ENCODE measurements at places on chromosomes 3 and 15.

- DNase-seq = no peak
Measured at GRCh38 chr3:2082871-2083480, 15.7 kb upstream of the CNTN4 start.

GRCh38 chr3:152403632-152404066, 134.9 kb downstream of the MBNL1 start:
- DNase-seq = no peak

DNA sequence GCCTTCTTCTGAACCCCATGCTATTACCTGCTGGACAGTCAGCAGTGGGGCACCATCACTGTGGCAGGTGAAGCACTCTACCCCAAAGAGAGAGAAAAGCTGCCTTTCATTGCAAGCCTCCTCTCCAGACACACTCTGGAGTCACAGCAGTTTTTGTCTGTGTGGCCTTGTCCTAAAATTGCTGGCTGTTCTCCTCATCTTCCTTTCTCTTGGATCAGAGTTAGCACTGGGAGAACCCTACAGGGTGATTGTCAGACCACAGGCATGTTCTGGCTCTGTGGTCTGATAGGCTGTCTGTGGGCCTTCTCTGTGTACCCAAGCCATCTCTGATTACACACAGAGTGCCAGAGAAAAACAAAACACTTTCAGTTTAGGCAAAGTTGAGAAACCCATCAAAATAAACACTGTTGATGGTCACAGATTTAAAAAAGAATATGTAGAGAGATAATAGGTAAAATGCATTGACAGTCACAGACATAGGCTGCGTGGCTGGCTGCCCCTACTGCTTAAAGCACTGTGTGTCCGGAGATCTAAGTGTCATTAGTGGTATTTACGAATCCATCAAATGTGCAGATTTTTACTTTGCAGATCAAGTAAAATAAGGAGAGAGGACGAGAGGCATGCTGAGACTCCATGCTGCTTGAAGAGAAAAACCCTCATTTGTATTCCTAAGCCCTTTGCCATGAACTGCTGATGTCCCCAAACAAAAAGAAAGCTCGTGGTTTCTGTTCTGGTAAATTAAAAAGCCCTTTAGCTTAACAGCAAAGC, 689.9 kb downstream of the TUSC7 start:
- DNase-seq = no peak

DNA sequence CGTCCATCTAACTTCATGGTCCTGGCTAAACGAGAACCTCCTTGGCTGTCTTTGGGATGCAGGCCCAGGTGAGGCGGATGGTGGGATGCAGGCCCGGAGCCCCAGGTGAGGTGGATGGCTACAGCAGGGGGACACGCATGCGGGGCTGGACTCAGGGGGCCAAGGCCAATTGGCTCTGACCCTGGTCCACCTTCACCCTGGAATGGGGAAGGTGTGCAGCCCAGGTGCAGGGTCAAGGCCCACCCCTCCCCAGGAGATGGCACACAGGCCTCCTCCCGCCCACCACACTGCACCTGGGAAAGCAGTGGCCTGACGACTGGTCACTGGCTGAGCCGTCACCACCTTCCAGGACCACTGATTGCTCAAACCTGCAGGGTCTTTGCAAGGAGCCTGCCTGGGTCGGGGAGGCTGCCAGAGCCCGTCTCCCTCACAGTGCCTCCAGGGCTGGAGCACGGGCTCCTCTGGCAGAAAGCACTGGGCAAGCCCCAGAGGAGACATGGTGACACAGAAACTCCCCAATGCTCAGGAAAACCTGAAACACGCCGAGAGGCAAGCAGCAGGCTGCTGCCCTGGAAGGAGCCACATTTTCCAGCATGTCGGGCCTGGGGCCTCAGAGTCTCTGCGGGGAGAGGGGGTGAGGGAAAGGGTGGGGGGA, 159.6 kb downstream of the LRRK1 start:
- DNase-seq = no peak

GRCh38 chr15:101237251-101237650, 14.6 kb downstream of the CHSY1 start:
- DNase-seq = peak; percentile 31

DNA sequence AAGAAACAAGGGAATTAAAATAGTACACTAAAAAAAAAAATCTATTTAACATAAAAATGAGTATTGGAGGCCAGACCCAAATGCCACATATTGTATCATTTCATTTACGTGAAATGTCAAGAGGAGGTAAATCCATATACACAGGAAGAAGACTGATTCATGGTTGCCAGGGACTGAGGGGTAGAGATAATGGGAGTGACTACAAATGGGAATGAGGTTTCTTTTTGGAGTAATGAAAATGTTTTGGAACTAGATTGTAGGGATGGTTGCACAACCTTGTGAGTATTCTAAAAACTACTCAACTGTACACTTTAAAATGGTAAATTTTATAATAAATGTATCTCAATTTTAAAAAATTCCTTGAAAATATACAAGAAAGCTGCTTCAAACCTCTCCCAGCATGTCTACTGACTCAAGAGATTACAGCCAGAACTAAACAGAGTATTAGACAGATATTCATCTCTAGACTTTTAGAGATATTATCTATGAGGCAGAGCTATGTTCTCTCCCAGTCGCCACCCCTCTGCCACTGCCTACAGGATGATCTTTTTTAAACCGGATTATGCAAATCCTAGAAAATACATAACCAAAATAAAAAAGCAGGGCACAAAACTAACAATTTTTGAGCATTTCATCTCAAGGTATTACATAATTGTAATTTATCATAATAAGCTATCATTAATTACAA, 6.2 kb downstream of the HLTF start:
- DNase-seq = no peak

- no peak for DNase-seq
Measured at GRCh38 chr3:118754406-118755252, 280.0 kb downstream of the IGSF11 start.

- no peak for DNase-seq
Measured at GRCh38 chr3:79515072-79515471, 252.7 kb downstream of the ROBO1 start.

GRCh38 chr15:49040151-49040550, 6.1 kb downstream of the SECISBP2L start:
- no peak for DNase-seq

- no peak for DNase-seq
Measured at GRCh38 chr3:177811835-177812234, 614.6 kb upstream of the TBL1XR1 start.

GRCh38 chr3:50612234-50612882, 784 bp upstream of the CISH start:
- DNase-seq = no peak

- DNase-seq = no peak
Measured at GRCh38 chr3:37598808-37599581, 262.7 kb upstream of the CTDSPL start.

DNA sequence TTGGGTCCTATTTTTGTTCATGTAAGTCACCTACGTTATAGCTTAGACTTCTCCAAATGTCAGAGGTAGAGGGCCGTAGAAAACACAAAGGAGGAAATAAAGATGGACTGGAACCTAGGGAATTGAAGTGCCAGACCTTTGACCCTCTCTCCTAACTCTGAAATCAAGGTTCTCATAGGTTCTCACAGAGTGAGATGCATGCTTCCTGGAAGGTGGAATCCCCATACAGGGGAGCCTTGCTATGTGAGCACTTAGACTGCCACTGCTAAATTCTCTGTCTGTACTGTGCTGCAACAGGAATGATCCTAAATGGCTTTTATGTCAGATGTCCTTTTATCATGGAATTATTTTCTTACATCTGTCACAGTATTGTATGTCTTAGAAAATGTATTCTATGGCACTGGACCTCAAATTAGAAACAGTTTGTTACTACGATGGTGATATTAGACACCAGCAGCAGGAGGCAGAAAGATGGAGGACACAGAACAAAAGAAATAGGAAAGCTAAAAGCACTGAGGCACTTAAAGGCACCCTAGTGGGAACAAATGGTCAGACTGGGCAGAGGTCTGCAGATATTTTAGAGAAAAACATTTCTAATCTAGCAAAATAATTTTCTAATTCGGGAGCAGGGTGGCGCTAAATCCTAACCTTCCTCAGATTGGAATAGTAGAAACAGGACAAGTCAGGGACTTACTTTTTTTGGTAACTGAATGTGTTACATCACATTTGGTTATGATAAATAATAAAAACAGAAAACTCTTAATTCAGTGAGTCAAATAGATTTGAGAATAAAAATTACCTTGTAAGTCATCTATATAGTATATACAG, 60.2 kb upstream of the CDAN1 start:
- no peak for DNase-seq

DNA sequence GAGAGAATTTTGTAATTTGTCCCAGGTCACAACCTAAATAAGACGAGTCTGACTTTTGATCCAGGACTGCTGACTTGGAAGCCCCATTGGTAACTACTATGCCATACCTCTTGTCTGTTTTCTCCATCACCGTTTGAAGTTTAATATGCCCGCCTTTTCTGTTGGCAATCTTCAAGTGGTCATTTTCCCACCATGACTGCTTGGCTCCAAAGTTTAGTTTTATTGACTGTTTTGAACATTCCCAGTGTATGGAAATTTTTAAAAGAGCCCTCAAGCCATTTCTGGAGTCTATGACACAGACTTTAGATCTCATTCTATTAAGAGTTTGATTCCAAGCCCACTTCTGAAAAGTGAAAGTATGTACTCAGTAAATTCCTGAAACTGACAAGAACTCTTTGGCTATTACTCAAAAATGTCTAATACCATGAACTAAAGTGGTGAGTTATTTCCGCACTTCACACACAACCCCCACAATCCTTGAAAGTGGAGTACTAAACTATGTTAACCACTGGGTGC, 136.7 kb upstream of the ADAMTS9 start:
- no peak for DNase-seq

DNA sequence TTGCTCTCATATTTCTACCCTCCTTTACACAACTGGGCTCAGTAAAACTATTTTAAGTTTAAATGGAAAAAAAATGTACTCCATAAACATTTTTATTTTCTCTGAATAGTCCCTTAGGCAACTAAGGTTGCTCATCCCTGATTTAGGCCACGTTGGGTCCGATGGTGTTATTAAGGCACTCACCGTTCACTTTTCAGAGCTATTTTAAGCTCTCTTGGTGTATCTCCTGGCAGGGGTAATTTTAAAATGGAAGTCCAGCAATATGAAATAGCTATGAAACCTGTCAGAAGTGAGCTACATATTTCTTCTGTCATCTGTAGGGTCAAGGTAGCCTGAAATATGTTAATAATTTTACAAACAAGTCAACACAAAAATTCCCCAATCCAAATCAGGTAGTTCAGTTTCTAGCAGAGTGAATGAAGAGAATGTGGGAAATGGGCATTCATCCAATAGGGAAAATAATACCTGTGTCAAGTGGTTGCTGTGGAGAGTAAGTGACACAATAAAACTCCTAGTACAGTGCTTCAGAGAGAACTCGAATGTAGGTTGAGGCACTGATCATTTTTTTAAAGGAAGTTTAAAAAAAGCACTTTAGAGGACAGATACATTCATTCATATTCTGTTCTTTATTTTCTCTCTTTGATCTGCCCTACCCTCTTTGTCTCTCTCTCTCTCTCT, 209.3 kb upstream of the FEZF2 start:
- DNase-seq = no peak

GRCh38 chr15:40349163-40349562, 1.7 kb upstream of the PHGR1 start:
- no peak for DNase-seq

DNA sequence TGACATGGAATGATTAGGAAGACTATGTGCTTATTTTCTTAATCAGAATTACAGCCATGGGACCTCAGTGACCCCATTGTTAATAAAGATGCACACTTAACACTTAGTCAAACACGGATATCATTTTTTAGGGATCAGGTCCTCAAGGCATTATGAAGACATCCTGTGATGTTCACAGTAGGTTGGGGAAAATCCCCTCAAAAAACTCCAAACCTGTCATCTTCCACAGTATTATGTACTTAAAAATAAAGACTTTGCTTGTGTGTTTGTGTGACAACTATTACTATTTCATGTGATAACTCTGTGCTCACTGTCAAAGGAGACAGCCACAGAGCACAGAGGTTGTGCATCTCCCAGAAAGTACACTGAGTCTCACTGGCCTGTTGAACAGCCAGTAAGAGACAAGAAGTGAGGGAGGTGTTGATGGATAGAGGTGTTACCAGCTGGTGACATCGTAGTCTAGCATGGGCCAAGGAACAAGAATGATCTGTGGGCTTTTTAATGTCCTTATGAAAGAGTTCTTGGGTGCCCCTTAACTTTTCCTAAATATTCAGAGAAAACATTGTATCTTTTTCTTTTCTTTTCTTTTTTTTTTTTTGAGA, 18.0 kb downstream of the CHST2 start:
- no peak for DNase-seq

DNA sequence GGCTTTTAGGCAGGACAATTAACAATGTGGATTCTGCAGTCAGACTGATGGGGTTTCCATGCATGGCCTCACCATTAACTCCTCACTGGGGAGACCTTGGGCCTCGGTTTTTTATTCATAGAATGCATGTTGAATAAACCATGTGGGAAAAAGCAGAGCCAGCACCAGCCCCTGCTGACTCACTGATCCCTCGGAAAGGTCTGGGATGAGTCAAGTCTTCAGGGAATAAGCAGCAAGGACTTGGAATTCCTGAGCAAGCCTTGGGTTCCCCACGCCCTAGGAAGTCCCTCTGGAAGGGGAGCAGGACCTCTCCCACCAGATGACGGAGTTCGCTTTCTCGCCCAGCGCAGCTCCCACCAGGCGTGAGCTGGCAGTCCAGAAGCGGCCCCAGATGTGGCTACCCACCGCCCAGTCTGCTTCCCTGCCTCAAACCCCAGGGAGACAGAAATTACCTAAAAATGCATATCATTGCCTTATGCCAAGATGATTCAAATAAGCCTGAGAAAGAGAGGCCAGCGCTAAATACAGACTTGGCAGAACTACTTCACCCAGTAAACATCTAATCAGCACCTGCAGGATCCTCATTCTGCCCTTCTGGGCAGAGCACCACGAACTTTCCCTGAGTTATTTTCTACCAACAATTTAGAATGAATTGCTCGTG, 45.4 kb downstream of the BTD start:
- DNase-seq = no peak

DNA sequence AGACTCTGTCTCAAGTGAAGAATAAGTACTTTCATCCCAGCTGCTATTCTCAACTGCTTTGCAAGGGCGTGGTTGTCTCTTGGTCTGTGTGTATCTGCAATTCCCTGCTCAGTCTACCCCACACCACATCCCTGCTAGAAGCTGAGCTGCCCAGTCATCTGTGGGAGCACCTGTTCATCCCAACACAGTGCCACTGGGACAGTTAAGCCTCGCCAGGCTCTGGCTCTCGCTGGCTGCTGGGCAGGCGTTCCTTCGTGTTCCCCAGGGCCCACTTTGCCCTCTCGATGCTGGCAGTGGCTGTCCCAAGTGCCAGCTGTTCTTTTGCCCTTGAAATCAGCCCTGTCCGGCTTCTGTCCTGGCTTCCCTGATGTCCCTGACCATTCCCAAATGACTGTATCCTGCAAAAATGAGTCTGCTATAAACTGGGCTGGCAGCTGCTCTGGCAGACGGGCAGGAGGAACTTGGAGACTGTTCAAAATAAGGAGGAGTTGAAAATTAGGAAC, 91.6 kb upstream of the KLHL25 start:
- no peak for DNase-seq
